Fibroblast of lung (primary cell): ENCODE measurements at places on chromosomes 11 and 22. TPM values are rescaled to one million over a fixed set of nuclear protein-coding genes. Genes with fewer than 3 reads are reported as not detected.

VPS37C gene
- total RNA-seq: 7.2 and 7.6 TPM in 2 replicates

MS4A8 gene
- not detected in 2 replicates for total RNA-seq

RFPL3 gene
- total RNA-seq: not detected in 2 replicates

GP1BB gene
- total RNA-seq: 1.8 and 2.1 TPM in 2 replicates

CDC42EP1 gene
- total RNA-seq: 11.8 and 17.2 TPM in 2 replicates

WBP2NL gene
- 1.3 and 1.8 TPM in 2 replicates for total RNA-seq

DNA sequence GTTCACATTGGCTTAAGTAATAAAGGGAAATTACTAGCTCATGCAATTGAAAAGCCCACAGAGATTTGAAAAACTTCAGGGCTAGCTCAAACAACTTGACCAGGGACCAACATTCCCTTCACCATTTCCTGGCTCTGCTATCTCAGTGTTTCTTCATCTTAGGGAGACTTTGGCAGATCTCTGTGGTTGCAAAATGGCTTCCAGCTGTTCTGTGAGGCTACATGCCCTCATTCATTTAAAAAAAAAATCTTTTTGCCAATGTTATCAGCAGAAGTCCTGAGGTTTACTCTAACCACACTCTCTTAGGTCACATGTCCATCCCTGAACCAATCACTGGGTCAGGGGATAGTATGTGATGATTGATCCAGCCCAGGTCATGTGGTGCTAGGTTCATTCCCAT is 13.9 kb upstream of the RASSF10 start:
- DNase-seq: peak; percentile 78
- no peaks in the 10 kb centered on the region for H3K36me3 ChIP-seq
- H3K27me3 ChIP-seq: no peaks in the 10 kb centered on the region
- no peaks in the 10 kb centered on the region for H3K4me1 ChIP-seq

- H3K27me3 ChIP-seq: no peaks in the 10 kb centered on the region
- H3K36me3 ChIP-seq: peaks cover 4% of the 10 kb centered on the region
- no peak overlapping the region for H3K27ac ChIP-seq
- no peak overlapping the region for H3K4me3 ChIP-seq
These were observed 115.9 kb downstream of the C11orf65 start for GRCh38 chr11:108351468-108351867.

- H3K4me1 ChIP-seq: no peaks in the 10 kb centered on the region
- no peak overlapping the region for H3K4me3 ChIP-seq
- no peaks in the 10 kb centered on the region for H3K36me3 ChIP-seq
- DNase-seq: peak; percentile 36
- no peaks in the 10 kb centered on the region for H3K27me3 ChIP-seq
These were observed 296.2 kb downstream of the CNTN5 start for GRCh38 chr11:99316776-99317520.

DNA sequence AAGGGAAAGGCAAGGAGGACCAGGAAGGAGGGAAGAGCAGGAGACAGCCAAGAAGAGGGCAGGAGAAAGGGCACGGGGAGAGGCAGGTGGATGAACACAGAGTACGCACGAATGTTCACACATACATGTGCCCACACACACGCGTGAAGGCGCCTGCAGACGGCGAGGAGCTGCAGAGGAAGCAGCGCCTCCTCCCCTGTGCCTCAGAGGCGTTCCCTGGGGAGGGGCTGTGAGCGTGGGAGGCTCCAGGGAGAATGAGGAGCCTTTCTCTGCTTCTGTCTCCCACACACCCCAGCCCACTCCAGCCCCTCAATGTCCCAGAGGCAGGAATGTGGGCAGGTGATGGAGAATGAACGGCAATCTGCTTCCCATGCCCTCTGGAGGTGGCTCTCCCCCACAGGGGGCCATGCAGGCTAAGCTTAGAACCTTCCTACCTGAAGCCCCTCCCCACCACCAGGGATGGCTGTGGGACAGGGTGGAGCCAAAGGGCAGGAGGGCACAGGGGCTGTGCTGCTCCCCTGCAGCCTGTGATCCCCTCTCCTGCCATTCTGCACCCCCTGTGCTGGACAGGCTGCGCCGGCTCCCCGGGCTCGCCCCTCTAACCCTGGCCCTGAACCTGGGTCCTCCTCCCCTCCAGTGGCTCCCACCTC is 25.3 kb downstream of the PPM1F start:
- H3K27ac ChIP-seq: no peak overlapping the region
- H3K4me3 ChIP-seq: no peak overlapping the region
- peaks cover 16% of the 10 kb centered on the region for H3K36me3 ChIP-seq
- DNase-seq: no peak
- H3K4me1 ChIP-seq: no peaks in the 10 kb centered on the region

GRCh38 chr11:65213322-65214211 is 31.8 kb downstream of the CAPN1 start:
- peaks cover 13% of the 10 kb centered on the region for H3K36me3 ChIP-seq
- no peaks in the 10 kb centered on the region for H3K4me1 ChIP-seq

DNA sequence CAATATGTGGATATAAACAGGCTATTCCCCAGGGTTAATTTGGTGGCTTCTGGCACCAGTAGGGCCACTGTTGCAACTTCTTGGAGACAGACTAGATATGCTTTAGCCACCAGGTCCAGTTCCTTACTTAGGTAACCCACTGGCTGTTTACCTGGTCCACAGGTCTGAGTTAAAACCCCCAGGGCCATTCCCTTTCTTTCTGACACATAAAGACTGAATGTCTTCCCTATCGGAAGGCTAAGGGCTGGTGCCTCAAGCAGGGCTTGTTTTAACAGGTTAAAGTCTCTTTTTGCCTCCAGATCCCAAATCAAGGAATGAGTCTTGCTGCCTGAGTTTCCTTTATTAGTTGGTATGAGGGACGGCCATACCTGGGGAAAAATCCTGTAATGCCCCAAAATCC is 1052.7 kb upstream of the CNTN5 start:
- H3K4me1 ChIP-seq: peaks cover 2% of the 10 kb centered on the region
- H3K36me3 ChIP-seq: no peaks in the 10 kb centered on the region
- no peak overlapping the region for H3K4me3 ChIP-seq
- no peak overlapping the region for H3K27ac ChIP-seq
- H3K27me3 ChIP-seq: no peaks in the 10 kb centered on the region
- DNase-seq: no peak

DNA sequence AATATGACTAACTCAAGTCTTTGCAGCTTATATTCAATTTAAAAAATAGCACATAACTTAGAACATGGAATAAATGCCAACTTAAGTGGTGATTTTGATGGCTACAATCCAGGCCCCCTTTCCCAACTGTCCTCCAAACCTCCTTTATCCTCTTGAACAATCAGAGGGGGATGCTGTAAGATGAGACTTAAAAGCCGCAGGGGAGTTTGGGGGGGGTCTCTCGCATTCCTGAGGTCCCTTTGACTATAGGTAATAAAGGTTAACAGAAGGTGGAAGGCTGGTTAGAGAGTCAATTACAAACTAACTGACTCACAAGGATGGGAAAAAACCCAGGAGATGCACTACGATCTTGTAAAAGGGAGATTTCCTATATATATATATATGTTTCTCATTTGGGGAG is 101.8 kb downstream of the KIRREL3 start:
- no peak overlapping the region for H3K27ac ChIP-seq
- H3K27me3 ChIP-seq: no peaks in the 10 kb centered on the region
- H3K4me1 ChIP-seq: no peaks in the 10 kb centered on the region
- no peak for DNase-seq

- no peaks in the 10 kb centered on the region for H3K4me1 ChIP-seq
- peaks cover 2% of the 10 kb centered on the region for H3K27me3 ChIP-seq
These were observed 99.1 kb upstream of the AMOTL1 start for GRCh38 chr11:94669023-94669422.

DNA sequence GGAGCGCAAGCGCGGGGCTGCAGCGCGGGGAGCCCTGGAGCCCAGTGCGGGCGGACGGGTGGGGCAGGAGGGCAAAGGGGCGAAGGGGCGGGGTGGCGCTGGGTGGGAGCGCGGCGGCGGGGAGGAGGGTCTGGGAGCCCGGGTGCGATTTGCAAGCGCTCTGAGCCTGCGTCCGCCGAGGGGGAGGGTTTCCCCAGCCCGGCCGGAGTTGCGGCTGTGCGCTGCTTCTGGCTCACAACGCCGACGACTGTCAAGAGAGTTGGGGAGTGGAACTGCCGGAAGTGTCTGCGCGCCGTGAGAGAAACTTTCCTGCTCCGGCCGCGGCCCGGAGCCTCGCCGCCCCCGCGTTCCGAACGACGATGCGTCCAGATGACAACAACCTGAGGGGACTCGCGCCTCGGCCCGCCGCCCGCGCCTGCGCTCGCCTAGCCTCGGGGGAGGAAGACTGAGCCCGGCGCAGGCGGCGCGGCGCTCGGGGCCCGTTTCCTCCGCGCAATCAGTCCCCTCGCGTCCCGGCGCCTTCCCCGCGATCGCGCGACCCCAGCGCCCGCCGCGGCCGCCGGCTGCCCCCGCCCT is at the start of gene ARHGAP42:
Gene ARHGAP42 (plus strand): TSS at position 235 of the 576 bp plus-strand sequence. CDS start 391 bp downstream, outside the sequence.
- peak within 1 kb of the TSS; percentile 82 for H3K27ac ChIP-seq
- no peaks in the 10 kb centered on the region for H3K27me3 ChIP-seq
- peak; percentile 66 for DNase-seq
- peaks cover 15% of the 10 kb centered on the region for H3K4me1 ChIP-seq

GRCh38 chr11:70886676-70887541 is 365.5 kb downstream of the SHANK2 start:
- no peak overlapping the region for H3K4me3 ChIP-seq
- H3K36me3 ChIP-seq: no peaks in the 10 kb centered on the region
- no peaks in the 10 kb centered on the region for H3K27me3 ChIP-seq
- H3K27ac ChIP-seq: no peak overlapping the region
- no peak for DNase-seq

DNA sequence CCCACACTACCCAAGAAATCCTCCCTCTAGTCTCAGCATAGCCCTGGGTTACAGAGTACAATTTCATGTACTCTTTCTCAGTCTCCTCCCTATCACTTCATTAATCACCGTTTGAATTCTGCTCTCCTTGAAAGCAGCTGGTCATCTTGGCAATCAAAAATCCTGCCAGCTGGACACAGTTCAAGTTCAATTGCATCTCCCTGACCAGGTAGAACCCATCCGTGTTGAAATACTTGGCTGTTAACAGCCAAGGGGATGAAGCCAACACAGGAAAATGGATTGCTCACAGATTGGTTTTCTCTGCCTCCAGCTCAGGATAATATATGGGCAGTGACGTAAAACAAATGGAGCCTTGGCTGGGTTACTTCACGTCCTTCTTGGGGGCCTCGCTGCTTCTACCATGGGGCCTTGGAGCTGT is 55.1 kb upstream of the GRK3 start:
- H3K27ac ChIP-seq: no peak overlapping the region
- H3K4me3 ChIP-seq: no peak overlapping the region
- no peaks in the 10 kb centered on the region for H3K27me3 ChIP-seq

DNA sequence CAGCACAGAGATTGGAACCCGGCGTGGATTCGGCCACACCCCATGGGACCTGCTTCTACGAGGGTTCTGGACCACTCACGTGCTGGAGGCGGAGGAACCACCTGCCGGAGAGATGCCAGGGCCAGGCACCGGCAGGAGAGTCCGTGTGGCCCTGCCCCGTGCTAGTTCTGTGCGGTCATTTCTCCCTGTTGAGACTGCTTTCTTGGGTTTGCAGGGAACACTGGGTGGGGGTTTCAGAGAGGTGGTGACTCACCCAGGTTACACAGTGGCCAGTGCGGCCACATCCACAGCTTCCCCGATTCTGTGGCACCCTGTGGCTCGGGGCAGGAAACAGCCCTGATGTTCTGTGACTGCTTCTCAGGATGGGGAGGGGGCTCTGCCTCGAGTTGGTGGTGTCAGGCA is 3.6 kb upstream of the PHLDA2 start:
- H3K4me1 ChIP-seq: peaks cover 12% of the 10 kb centered on the region
- H3K27me3 ChIP-seq: no peaks in the 10 kb centered on the region
- H3K27ac ChIP-seq: peak overlapping the region; percentile 45
- H3K4me3 ChIP-seq: no peak overlapping the region

DNA sequence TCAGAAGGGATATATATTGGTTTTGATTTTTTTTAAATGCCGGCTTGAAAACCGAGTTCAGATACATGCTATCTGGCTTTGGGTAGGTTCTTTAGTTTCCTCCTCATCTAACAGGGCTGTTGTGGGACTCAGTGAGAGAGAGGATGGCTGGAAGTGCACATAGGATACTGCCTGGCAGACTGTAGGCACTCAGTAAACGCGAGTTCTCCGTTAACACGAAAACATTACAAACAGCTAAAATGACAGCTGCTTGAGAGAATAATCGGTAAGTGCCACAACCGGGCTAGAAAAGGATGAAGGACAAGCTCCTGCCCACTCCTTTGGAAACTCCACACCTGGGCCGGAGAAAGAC is 369 bp downstream of the XRRA1 start:
- peak overlapping the region; percentile 97 for H3K4me3 ChIP-seq
- peak; percentile 24 for DNase-seq
- H3K36me3 ChIP-seq: peaks cover 1% of the 10 kb centered on the region
- H3K27me3 ChIP-seq: no peaks in the 10 kb centered on the region
- peaks cover 11% of the 10 kb centered on the region for H3K4me1 ChIP-seq

DNA sequence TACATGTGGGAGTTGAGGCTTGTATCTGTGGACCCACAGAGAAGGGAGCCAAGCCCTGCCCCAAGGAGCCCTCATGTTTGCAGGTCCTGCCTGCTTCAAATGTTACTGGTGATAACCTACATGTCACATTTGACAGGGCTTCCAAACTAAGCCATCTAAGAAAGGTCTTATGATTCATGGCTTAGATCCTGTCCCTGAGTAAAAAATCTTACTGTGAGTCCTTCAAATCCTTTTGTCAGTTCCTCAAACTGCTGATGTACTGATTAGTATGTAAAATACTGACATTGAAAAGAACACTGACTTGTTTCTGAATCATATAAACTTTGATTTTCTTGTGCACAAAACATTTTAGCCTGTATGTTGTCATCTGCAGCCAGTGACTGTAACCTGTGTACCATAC is 1.0 kb upstream of the PANX1 start:
- DNase-seq: no peak
- no peaks in the 10 kb centered on the region for H3K27me3 ChIP-seq
- peak overlapping the region; percentile 96 for H3K27ac ChIP-seq
- H3K4me1 ChIP-seq: peaks cover 9% of the 10 kb centered on the region

DNA sequence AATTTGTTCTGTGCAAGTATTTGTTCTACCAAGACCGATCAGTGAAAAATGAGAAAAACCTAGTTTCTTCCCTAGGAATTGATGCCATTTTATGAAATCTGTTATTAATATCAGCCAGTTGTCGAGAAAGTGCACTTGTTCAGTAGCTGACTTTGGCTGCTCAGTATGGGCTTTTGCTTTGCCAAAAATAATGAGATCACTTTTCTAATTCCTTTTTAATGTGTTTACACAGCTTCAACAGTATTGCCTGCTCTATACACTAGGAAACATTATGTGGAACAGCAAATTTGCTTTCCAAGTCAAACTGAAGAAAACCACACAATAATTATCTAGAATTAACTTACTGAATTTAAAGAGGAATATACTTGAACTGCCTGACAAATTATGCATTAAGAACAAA is 34.4 kb downstream of the SCUBE2 start:
- no peaks in the 10 kb centered on the region for H3K36me3 ChIP-seq
- no peak for DNase-seq
- H3K27ac ChIP-seq: no peak overlapping the region
- no peaks in the 10 kb centered on the region for H3K27me3 ChIP-seq
- no peak overlapping the region for H3K4me3 ChIP-seq
- no peaks in the 10 kb centered on the region for H3K4me1 ChIP-seq

DNA sequence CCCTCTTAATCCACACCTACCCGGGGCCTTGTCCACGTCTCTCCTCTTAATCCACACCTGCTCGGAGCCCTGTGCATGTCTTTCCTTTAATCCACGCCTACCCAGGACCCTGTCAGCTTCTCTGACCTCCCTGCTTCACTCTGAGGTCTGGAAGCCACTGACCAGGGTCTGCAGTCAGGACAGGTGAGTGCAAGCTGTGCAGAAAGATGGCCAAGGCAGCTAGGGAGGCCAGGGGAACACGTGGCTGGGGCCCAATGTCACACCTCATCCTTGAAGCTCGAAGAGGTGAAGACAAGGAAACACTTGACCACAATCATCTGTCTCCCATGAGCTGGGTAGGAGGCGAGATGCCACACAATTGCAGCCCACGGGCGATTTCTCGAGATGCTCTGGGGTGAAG is 1516.9 kb downstream of the BRD1 start:
- DNase-seq: no peak
- no peaks in the 10 kb centered on the region for H3K4me1 ChIP-seq
- no peaks in the 10 kb centered on the region for H3K27me3 ChIP-seq
- no peak overlapping the region for H3K4me3 ChIP-seq
